ENCODE measurements at places on chromosomes 12 and 14.

DNA sequence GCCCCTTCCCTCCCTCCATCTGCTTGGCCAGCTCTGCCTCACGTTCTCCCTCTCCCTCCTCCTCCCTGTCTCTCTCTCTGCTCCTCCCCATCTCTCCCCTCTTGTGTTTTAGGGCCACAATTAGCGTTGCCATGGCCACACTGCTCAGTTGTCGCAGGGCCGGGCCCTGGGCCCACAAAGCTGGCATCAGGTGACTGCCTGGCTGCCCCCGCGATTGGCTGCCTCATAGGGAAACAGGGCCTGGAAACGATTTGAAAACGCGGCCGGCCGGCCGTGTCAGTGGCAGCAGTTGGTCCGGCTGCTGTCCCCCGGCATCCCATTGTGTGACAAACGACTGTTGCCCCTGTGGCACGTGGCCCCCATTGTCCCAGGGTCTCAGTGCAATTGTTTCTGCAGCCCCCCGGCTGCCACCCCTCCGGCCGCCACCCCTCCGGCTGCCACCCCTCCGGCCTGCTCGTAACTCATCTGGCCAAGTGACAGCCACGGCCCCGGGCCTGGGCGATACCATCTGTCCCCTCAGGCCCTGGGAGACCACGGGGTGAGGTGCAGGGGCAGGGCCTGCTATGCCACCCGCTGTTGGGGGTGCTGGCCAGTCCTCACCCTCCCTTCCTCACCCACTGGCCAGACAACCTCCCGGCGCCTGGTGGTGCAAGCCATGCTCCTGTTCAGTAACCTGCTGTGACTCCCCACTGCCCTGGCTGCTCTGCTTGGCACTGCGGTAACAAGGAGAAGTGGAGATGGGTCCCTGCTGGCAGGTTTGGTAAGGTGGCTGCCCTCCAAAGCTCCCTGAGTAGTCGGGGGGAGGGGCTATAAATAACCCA lies 17.4 kb downstream of the FOXN4 start:
- no peak for DNase-seq

- DNase-seq, result no peak
Measured at GRCh38 chr12:59649203-59649602, 53.4 kb downstream of the SLC16A7 start.

DNA sequence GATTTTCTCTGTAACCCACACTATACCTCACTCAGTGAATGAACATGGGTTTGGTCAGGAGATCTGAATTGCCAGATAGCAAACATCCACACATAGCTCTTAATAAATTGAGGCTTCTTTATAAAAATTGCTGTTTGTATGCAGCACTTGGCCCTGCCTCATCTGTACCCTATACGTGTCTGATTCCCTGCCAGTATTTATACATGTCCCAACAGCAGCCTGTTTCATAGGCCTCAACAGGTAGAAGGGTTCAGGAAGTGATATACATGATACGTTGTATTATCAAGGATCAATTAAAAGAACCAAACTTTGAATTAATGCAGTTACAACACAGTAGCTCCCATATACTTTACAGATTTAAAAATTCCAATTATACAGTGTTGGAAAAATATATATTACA lies 32.3 kb downstream of the RASSF9 start:
- no peak for DNase-seq

- no peak for DNase-seq
Measured at GRCh38 chr14:72740966-72741825, 152.7 kb downstream of the DPF3 start.

- DNase-seq, result no peak
Measured at GRCh38 chr12:68306564-68306963, 25.6 kb downstream of the MDM1 start.

DNA sequence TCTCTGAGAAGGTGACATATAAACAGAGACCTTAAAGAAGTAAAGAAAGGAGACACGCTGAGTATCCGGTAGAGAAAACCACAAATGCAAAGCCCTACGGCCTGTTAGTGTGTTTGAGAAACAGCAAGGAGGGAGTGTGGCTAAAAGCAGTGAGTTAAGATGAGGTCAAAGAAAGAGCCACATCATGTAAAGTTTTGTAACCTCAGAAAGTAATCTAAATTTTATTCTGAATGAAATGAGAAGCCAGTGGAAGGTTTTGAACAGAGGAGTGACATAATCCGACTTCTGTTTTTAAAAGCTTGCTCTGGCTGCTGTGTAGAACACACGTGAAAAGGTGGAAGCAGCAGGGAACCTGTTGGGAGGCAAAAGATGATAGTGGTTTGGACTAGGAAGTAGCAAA lies 32.6 kb downstream of the PPP2R5E start:
- DNase-seq, result no peak

DNA sequence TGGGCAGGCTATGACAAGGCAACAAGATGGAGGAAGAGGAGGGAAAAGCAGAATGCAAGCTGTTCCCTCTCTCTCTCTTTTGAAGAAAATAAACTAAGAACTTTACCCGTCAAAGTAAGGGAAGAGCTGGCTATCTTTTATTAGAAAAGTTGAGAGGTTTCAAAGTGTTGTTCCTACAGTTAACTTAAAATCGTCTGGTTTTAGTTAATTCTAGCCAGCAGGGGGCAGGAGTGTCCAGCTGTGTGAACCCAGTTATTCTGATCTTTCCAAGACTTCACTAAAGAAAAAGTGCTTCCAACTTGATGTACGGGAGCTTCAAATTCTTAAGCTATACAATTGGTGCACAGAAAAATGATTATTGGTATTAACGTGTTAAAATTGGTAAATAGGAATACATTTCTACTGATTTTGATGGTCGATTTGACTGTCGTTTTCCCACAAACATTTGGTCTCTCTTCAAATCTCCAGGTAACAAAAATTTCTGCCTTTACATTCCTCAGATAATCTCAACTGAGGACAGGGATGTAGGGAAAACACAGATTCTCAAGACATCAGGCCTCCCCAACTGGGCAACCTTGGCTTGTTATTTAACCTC lies 28.4 kb upstream of the MON2 start:
- peak; percentile 53 for DNase-seq

DNA sequence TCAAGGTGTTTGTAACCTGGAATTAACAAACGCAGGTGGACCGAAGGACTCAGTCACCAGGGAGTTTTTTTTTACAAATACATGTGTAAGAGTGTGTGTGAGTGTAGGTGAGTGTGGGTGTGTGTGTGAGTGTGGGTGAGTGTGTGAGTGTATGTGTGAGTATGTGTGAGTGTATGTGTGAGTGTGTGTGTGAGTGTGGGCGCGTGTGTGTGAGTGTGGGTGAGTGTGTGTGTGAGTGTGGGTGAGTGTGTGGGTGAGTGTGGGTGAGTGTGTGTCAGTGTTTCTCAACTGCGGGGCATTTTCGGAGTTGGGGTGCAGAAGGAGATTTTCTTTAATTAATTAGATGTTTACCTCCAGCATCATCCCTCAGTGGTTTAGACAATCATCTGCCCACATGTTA lies 1178.8 kb downstream of the VRK1 start:
- DNase-seq, result no peak

GRCh38 chr12:83537428-83538053 lies 850.8 kb downstream of the TMTC2 start:
- no peak for DNase-seq

- no peak for DNase-seq
Measured at GRCh38 chr12:133023566-133023965, 13.7 kb upstream of the ZNF84 start.

GRCh38 chr12:105455261-105455660 lies 124.8 kb downstream of the C12orf75 start:
- no peak for DNase-seq

GRCh38 chr12:4006743-4007142 lies 133.5 kb upstream of the PARP11 start:
- DNase-seq, result no peak

- no peak for DNase-seq
Measured at GRCh38 chr12:116415408-116416108, 138.1 kb upstream of the MED13L start.

DNA sequence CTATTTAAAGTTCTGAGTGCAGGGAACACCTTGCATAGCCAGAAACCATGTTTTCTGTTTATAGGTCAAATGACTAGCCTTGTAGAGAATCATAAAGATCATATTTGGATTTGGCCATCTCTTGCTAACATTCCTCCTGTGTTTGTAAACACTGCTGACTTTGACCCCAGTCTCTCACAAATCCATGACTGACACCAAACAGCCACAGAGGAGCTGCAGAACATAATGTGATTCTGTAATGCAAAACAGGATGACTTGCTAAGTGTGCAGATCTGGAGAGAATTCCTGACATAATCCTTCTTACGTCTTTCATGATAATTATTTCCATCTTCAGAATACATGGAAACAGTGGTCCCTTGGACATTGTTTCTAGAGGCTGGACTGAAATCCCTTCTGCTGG lies 211.8 kb downstream of the BMP4 start:
- DNase-seq, result no peak

DNA sequence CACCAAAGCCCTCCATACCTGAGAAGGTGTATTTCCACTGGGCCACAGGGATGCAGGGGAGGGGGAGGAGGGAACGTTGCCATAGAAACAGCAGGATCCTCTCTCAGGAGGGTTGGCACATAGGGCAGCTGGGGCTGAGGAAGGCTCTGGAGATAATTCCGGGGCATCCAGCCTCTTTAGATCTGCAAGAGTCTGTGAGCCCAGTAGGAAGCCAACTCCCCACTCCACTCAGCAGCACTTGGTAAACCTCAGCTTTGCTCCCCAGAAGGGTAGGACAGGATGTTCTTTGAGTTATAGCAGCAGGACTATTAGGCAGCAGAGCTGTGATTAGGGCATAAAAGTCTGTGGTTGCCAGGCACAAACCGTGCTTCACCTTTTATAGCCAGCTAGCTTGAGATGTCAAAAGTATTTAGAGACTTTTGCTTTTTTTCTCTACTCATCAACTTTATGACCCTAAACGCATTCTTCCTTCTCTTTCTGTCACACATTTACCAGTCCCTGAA lies 7.8 kb upstream of the PLEKHG3 start:
- peak; percentile 19 for DNase-seq

GRCh38 chr14:51744372-51745130 lies 92.8 kb downstream of the FRMD6 start:
- no peak for DNase-seq

DNA sequence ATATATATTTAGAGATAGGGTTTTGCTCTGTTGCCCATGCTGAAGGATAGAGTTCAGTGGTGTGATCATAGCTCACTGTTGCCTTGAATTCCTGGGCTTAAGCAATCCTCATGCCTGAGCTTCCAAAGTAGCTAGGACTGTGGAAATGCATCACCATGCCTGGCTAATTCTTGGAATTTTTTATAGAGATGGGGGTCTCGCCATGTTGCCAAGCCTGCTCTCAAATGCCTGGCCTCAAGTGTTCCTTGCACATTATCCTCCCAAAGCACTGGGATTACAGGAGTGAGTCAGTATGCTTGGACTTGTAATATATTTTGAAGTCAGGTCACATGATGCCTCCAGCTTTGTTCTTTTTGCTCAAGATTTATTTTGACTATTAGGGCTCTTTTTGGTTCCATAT lies 178.0 kb downstream of the RPAP3 start:
- DNase-seq, result no peak
